ENCODE measurements at places on chromosomes 16 and 17.

GRCh38 chr17:33493566-33493965 is 200.5 kb upstream of the ASIC2 start:
- DNase-seq: no peak

DNA sequence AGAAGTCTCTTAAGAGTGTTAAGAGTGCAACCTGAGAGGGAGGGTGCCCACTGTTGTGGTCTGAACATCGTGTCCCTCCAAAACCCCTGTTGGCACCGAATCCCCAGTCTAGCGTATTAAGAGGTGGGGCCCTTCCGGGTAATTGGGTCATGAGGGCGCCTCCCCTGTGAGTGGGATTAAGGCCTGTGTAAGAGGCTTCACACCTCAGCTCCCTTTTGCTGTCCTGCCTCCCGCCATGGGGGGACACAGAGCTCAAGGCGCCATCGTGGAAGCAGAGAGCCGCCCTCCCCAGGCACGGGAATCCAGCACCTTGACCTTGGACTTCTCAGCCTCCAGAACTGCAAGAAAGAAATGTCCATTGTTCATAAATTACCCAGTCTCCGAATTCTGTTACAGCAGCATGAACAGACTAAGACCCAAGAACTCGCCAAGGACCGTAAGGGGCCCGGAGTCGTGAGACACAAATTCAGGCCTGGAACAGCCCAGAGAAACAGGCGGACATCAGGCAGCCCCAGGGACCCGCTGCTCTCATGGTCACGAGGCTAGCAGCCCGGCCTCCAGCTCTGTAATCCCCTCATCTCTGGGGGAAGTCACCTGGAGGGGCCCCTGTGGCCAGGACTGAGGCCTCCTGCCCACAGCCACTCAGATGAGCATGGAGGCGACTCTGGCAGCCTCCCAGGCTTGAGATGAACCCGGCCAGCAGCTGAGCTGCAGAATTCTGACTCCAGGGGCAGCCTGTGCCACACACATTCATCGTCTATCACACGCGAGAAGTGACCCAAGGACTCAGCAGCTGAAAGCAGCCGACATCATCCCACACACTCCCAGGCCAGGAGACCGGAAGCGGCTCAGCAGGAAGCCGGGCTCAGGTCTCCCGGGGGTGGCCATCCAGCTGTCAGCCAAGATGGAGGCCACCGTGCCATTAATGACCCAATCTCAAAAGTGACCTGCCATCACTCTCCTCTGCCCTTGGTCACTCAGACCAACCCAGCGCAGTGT is 12.8 kb upstream of the CHMP6 start:
- DNase-seq: no peak

- no peak for DNase-seq
Observed at GRCh38 chr16:87620201-87620495, 17.8 kb downstream of the JPH3 start.

- no peak for DNase-seq
Observed at GRCh38 chr17:76155988-76156661, 15.1 kb upstream of the FOXJ1 start.

DNA sequence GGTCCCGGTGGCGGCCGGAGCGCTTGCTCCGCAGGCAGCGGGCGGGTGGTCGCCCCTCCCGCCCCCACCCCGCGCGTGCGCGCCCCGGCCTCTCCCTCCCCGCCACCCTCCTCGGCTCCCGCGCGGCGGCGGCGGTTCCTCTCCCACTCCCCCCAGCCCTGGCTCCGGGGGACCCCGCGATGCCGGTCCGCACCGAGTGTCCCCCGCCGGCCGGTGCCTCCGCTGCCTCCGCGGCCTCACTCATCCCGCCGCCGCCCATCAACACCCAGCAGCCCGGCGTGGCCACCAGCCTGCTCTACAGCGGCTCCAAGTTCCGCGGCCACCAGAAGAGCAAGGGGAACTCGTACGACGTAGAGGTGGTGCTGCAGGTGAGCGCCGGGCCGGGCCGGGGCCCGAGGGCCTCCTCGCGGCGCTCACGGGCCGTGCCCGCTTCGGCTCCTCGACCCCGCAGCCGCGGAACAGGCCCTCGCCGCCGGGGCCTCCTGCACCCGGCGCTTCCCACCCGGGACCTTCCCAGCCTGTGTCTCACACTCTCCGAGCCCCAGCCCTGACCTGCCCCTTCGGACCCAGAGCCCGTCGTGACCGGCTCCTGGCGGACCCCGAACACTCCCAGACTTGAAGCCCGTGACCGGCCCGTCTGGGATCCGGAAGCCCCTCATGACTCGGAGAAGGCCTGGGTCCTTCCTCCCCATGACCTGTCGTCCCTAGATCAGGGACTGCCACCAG is 490 bp downstream of the GID4 start:
- DNase-seq: no peak

DNA sequence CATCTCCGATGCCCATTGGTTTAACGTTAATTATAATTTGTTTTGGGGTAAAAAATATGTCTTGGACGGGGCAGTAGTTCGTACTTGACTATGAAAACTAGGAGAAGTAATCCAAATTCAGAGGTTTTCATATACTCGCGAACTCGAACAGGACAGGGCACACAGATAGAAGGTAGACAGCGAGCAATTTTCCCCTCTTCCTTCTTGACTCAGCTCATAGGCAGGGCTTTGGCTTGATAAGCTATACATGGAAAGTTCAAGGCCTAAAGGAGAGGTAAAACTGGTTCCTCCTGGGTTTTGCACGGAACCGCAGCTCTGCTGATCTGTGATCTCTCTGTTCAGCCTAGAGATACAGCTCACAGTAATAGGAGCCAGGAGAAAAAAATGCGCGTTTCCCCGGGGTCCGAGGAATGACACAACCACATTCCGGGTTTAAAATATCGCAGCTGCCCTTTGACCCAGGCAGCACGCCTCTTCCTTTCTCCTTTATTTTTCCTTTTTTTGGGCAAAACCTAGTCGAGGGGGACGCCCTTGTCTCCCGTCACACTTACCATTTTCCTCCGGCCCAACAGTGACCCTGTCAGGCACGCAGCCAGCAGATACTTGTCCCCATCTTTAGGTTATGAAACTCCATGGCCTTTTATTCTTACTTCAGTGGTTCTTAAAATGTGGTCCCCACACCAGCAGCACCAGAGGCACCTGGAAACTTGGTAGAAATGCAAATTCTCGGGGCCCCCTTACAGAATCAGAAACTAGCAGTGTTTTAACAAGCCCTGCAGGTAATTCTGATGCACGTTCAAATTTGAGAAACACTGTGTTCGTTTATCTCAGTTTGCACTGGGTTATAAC is 1.7 kb upstream of the LASP1 start:
- DNase-seq: no peak

DNA sequence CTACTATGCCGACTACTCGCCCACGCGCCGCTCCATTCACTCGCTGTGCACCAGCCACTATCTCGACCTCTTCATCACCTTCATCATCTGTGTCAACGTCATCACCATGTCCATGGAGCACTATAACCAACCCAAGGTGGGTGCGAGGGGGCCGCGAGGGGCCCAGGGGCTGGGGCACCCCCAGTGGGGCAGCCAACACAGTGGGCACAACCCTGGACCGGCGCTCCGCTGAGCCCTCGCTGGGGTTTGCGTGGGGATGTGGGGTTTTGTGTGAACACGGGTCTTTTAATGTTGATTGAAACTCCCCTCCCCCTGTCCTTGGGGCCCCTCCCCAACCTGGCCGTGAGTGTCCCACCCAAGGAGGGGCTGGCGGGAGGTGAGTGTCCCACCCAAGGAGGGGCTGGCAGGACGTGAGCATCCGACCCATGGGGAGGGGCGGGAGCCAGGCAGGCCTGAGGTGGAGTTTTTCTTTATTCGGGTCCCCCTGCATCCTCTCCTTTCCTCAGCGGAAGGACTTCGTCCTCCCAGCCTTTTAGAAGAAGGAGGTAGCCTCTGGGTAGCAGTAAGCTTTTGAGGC is 11.2 kb downstream of the TPSG1 start:
- no peak for DNase-seq

- DNase-seq: peak; percentile 27
Observed at GRCh38 chr16:85086347-85087291, 25.7 kb downstream of the CIBAR2 start.

DNA sequence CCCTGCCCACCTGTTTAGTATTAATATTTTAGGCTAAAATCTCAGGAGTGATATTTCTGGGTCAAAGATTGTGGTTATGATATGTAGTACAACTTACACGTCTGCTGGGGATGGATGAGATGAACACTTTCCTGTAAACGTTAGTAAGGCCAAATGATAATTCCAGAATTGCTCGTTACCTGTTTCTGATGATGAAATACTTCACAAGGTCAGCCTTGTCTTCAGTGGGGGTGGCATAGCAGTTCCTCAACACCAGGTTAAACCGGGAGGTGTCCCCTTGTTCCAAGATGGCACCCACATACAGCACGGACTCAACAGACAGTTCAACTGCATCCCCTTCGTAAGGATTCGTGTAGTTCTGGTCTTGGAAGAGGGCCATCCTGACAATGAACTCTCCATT is 9.3 kb downstream of the GP2 start:
- no peak for DNase-seq

GRCh38 chr17:28712705-28713415 is 1.2 kb upstream of the PROCA1 start:
- DNase-seq: no peak

DNA sequence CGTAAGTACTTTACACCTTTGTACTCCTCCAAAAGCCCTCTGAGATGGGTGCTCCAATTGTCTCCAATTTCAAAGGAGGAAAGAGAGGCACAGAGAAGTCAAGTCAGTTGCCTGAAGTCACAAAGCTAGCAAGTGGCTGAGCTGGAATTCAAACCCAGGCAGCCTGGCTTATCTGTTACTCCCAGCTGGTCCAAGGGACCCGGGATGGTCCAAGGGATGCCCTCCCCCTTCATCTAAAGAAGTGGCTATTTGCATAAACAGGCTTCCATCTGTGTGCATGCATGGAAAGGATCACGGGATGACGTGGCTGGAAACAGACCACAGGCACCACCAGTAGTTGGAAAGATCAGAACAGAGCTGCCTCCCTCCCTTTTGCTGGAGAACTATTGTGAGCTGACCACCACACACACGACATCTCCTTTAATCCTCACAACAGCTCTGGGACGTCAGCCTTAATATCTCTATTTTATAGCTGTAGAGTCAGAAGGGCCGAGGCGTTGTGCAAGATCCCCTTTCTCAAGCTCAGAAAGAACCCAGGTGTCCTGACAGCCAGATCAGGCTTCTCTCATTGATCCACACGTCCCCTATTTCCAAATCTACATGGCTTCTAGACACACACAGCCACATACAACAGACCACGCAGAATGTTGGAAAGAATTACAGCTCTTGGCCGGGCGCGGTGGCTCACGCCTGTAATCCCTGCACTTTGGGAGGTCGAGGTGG is 10.9 kb upstream of the COL1A1 start:
- DNase-seq: no peak

GRCh38 chr16:12256921-12257320 is 280.4 kb downstream of the SNX29 start:
- no peak for DNase-seq

All from NCI-H2107 (cell line).